Brain microvascular endothelial cell (primary cell): ENCODE measurements at places on chromosomes 3 and 15.

DNA sequence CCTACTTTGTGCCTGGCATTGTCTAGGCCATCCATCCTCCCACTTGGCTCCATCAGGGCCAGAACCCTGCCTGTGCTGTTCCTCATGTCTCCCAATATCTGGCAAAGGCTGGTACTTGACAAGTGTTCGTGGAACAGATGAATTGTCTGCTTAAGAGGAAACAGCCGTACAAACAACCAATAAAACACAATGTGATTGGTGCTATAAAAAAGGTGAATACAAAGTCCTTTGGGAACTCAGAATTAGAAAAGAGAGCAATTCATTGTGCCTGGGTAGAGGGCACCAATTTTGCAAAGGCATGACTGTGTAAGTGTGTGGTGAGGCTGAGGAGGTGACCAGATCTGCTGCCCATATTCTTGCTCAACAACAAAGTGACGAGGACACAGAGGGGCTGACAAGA, 164.5 kb upstream of the PPP2R3A start:
- DNase-seq: no peak

GRCh38 chr3:196609343-196609775, 30.1 kb upstream of the NRROS start:
- DNase-seq: peak; percentile 65

DNA sequence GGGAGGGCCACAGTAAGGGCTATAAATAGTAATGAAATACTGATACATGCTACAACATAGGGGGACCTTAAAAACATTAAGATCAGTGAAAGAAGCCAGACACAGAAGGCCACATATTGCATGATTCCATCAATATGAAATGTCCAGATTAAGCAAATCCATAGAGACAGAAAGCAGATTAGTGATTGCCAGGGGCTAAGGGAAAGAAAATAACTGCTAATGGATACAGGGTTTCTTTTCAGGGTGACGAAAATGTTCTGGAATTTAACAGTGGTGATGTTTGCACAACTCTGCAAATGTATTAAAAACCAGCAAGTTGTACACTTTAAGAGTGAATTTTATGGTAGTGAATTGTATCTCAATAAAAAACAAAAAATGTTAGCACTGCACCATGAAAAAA, 37.0 kb downstream of the PIK3R4 start:
- DNase-seq: no peak

DNA sequence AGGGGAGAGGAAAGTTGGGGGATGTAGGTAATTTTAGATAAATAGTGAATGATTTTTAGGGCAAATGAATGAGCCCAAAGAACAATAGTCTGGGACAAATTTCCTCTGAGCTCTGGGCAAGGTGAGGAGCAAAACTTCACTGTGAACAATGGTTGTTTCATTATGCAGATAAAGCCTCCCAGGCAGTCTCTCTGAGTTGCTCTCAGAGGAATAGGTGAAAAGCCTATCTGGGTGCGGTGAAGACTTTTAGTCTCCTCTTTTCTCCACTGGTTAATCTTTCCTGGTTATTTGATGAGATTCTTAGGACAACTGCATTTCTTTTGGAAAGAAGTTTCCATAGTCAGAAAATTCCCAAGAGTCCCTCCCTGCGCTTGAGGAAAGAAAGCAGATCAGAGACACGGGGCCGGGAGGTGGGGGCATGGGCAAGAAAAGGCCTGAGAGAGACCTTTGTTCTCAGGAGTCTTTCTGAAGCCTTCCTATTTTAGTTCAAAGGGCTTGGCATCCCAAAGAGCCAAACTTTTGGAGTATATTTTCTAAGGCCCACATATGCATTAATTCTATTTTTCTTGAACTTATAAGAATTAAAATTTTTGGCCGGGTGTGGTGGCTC, 353.6 kb upstream of the SLCO3A1 start:
- no peak for DNase-seq

DNA sequence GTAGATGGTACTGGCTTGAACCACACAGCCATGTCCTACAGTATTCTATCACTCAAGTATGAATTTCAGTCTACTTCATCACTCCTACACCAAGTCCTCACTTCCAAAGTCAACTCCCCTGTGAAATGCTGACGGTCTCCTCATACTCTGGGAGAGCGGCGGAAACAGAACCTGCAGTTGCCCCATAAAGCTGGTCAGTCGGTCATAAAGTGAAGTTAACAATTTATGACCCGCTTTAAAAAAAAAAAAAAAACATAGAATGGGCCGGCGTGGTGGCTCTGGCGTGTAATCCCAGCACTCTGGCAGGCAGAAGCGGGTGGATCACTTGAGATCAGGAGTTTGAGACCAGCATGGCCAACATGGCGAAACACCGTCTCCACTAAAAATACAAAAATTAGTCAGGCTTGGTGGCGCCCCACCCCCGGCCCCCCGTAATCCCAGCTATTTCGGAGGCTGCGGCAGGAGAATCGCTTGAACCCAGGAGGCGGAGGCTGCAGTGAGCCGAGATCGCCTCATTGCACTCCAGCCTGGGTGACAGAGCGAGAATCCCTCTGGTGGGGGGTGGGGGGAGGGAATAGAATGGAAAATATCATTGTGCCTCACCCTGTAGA, 2.1 kb downstream of the TRANK1 start:
- DNase-seq: no peak

- no peak for DNase-seq
Observed at GRCh38 chr15:70046679-70047369, 50.9 kb downstream of the TLE3 start.

DNA sequence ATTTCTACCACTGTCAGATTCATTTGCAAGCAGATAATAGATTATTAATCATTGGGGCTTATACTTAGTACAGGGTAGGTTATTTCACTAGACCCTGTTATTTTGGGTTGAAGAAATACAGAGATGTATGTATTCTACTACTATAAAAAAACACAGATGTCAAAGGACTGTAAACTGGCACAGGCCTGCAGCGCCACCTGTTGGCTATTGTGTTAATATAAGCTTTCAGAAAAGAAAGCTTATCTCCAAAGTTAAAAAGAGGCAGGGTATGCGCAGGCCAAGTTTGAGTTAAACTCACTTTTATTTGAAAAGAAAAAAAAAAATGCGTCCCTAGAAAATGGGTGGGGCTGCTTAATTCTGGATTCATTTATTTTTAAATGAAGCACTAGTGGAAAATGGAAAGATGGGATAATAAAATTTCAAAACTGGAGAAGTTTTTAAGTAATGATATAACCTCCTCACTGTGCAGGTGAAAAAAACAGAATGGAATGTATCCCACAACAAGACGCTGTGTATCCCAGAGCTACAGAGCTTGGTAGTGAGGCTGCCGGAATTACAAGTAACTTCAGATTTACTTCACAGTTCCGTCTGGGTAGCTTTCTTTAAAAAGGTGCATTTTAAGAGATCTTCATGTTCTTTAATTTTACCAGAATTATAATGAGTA, 407.2 kb upstream of the TGFBR2 start:
- peak; percentile 55 for DNase-seq

DNA sequence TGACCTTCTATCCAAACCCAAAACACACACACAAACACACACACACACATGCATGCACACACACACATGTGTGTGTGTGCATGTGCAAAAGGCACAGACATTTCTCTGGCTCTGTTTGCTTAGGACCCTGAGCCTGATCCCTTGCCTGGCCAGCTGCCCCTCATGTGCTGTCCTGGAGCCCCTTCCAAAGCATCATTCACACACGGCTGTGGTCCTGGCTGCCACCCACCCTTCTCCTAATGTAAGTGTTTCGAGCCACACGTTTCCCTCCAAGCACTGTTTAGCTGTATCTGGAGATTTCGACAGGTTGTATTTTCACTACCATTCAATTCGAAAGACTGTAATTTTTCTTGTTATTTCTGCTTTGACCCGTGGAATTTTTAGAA, 45.8 kb upstream of the KLF13 start:
- no peak for DNase-seq

DNA sequence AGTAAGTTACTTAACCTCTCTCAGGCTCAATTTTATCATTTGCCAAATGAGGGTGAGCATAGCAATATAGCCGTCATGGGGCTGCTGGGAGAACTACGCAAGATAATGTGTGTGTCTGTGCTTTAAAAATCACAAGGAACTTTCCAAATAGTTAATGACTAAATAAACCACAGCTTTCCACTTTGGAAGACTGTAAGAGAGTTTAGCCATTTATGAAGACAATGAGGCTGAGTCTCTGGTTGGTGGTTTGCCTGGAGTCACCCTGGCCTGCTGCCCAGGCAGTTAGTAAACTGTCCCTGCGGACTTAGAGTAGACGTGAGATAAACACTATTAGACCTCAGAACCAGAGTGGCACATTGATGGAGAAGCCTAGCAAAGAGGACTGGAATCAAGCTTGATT, 357.7 kb downstream of the CLSTN2 start:
- DNase-seq: peak; percentile 58

DNA sequence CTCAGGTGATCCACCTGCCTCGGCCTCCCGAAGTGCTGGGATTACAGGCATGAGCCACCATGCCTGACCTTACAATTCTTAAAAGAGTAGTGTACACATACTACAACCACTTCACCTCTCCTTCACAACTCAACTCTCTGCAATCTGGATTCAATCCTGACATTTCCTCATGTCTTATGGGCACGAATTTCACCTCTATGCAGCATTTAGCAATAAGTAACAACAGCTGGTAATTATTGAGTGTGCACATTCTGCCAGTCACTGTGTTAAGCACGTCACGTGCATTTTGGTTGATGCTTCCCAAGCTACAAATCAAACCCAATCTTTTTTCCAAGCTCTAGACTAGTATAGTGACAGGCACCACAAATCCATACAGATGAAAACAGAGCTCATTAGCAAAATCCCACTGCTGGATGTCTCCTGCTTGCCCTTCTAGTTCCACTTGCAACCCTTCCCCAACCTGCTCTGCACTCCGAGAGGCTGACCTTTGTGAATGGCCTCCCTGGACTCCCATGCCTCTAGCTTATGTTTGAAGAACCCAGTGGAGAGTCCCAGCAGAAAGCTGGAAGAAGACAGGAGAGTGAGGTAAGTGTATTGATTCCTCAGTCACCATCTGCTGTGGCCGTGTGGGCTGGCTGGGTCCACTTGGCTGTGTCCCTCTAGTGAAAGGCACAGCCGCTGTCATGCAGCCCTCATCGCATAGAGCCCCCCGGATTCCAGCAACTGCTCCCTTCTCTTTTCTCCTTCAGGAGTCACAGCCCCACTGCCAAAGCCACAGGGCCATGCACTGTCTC, 176.5 kb downstream of the MEX3B start:
- DNase-seq: no peak

DNA sequence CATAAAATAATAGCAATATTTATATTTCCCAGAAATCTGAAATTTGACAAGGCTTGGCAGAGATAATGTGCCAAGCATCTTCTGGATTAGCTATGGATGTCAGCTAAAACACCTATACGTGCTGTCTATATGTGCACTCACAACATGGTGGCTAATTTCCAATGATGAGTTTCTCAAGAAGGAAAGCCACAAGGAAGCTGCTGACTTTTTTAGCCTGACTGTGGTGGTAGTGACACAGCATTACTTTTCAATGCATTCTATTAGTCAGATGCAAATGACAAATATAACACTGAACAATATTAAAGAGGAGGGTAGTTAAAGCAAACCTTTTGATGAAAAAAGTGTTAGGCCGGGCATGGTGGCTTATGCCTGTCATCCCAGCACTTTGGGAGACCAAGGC, 101.7 kb upstream of the CCDC54 start:
- DNase-seq: no peak

- DNase-seq: no peak
Observed at GRCh38 chr3:16911916-16912315, 27.2 kb downstream of the PLCL2 start.

DNA sequence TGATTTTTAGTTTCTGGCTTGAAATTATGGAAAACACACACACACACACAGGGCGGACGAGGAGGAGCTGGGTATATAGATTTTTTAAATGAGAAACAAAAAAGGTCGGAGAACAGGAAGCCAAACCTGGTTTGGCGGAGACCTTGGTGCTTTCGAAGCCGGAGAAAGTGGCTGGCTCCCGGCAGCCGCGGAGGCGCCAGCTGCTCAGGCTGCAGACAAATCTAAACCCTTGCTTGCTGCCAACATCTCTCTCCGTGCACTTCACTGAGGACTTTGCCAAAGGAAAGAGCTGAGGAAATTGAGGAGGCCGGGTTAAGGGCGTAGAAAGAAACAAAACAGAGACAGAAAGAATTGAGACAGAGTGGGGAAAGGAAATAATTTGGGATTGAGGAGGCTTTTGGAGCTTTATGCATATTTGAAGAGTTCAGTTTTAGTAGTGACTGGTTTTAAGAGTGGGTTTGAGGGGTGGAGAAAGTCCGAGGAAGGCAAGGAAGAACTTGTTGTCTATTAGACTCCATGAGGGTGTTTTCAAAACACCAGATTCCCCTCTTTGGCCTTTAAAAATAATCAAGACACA, 2.2 kb downstream of the ZIC1 start:
- no peak for DNase-seq

DNA sequence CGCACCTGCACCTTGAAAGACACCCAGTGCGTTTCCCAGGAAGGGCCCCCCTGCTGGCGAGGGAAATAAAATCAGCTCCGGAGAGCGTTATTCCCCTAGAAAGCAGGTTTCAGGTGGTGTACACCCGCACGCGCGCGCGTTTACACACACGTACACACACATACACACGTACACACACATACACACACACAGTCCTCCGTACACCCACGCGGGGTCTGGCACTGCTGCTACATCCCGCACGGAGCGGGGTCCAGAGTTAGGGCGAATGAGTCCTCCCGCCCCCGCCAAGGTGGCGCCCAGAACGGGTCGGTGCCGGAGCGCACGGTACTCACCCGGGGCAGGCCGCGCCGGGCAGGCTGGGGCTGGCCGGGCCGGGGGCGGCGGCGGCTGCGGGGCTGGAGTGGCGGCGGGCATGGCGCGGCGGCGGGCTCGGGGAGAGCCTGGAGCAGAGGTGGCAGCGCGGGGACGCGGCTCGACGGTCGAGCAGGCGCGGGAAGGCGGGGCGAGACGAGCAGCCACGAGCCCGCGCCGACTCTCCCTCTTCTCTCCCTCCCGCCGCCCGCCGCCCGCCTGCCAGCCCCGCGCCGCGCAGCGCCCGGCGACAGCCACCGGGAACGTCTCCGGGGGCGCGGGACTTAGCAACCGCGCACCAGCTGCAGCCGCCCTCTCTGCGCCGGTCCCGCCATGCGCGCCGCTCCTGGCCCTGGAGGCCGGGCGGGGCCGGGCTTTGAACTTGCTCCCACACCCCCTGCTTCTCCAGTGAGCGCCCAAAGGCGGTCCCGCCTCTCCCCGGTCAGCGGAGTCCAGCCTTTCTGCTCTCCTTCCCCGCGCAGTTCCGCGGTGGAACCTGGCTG, at the start of gene DCLK3:
TSS of gene DCLK3 (minus strand) at position 704 of the 854 bp plus-strand sequence. CDS start at position 414, 290 bp downstream.
- DNase-seq: no peak

GRCh38 chr3:149547954-149548668, 73.6 kb downstream of the TM4SF4 start:
- peak; percentile 72 for DNase-seq

DNA sequence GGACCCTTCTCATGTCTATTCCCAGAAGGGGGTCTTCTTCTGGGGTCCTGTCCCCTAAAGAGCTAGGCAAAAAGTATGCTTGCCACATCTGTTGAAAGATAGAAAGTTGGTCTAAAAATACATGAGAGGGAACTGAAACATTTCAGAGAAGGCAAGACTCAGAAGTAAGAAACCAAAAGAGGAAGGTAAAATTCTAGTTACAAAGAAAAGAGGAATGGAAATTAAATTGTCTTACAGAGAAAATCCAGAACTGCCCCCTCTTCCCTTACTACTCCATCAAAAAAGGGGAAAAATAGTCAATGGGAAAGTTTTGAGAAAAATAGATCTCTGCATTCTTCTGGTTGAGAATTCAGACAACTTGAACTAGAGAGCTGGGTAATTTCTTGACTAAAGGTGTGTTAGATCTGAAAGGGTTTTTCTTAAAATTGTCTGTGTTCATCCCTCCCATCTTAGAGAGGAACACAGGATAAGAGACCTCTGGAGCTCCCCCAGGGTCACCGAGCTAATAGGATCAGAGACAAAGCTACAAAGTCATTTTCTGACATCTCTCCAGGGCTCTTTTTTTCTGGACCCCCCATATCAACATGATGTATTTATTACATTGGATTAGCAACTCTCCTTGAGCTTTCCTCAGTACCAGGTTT, 32.3 kb upstream of the CCR2 start:
- no peak for DNase-seq
